ENCODE measurements at places on chromosomes 2 and 18. TPM values are rescaled to one million over a fixed set of nuclear protein-coding genes. Genes with fewer than 3 reads are reported as not detected.

GRCh38 chr18:76553715-76554546, 58.9 kb upstream of the ZNF516 start:
- DNase-seq: no peak

DNA sequence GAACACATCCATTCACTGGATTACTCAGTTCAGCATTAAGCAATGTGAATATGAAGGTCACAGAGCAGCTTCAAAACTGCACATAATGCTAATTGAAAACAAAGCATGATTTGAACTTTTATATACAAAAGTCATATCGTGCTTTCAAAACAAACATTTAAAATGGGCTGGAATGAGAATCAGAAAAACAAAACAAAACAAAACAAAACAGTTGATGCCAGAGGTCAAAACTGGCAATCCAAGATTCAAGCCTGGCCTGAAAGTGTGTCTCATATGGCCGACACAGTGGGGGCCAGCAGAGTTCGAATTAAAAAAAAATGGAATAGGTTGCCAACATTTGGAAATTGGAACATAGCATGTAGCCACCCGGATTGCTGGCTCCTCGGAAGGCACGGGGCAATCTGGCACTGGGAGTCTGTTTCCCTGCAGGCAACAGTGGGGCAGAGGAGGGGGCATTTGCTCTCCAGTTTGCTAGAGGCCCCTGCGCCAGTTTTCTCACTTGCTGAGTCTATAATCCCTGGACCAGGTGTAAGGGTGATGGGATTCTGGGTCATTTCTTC, 294.4 kb downstream of the ZNF521 start:
- no peak for DNase-seq

GRCh38 chr2:99868260-99868659, 274.1 kb downstream of the AFF3 start:
- no peak for DNase-seq

- no peak for DNase-seq
These were observed 16.2 kb downstream of the TRIP12 start for GRCh38 chr2:229905601-229906000.

- DNase-seq: no peak
These were observed 619 bp upstream of the FAM168B start for GRCh38 chr2:131093696-131094462.

- peak; percentile 67 for DNase-seq
These were observed 66.9 kb upstream of the ZNG1B start for GRCh38 chr2:113370478-113371091.

Gene DLGAP1
- 0.09 TPM for polyA plus RNA-seq

Gene CFAP53
- 0.55 TPM for polyA plus RNA-seq

Gene HRH4
- 0.07 TPM for polyA plus RNA-seq

Gene POTEC
- polyA plus RNA-seq: not detected

Gene RMDN2
- 5.4 TPM for polyA plus RNA-seq

All from A549 (cell line).